CD4-positive, alpha-beta memory T cell (primary cell): ENCODE measurements at places on chromosomes 3 and 15.

- no peak for DNase-seq
Observed at GRCh38 chr3:6679510-6679909, 181.4 kb upstream of the GRM7 start.

- no peak for DNase-seq
Observed at GRCh38 chr15:98609144-98609852, 39.0 kb upstream of the IGF1R start.

DNA sequence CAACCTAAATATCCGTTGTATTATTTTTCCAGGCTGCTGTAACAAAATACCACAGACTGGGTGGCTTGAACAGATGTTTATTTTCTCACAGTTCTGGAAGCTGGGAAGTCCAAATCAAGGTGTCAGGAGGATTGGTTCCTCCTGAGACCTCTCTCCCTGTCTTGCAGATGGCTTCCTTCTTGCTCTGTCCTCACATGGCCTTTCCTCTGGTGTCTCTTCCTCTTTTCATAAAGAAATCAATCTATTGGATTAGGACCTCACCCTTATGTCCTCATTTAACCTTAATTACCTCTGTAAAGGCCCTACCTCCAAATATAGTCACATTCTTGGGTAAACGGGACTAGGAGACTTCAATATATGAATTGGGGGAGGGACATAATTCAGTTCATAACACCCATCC is 89.2 kb upstream of the PLCL2 start:
- no peak for DNase-seq

DNA sequence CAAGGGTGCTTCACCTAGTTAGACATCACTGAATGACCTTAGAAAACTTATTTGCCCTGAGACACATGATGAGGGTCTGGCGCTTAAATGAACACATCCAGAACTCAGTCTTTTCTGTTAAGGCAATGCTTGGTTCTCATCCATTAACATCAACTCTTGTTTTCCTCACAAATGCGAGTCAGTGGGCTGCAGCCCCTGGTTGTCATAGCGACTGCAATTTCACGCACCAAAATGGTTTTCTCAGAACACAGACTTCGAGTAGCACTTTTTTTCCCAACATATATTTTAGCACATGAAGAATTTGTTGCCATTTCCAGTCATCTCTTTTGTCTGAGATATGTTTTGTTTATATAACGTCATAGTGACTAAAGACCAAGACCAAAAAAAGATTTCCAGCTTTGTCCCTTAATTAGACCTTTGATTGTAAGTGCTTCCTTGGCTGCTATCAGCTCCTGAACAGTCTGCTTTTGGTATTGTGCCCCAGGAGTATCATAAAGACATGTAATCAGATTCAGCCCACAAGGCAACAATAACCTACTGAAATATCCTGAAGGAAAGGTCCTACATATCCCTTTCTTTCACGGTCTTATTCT is 68.5 kb downstream of the GPR176 start:
- no peak for DNase-seq

DNA sequence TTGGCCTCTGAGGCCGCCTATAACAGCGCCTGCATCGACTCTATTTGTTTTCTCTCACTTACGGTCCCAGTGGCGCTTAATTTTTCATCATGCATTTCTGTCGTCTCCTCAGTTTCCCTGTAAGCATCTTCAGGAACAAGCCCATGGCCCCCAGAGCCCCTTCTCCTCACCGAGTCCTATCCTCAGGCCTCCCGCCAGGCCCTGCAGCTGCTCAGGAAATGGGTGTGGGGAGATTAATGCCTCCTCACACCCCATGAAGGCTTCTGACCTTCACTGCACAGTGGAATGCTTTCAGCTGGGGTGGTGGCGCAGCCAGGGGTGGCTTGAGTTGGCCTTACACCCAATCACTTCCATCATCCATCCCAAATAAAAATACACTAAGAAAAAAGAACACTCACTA is 260.4 kb downstream of the FAM43A start:
- no peak for DNase-seq

- DNase-seq: no peak
Observed at GRCh38 chr3:14379843-14380242, 22.6 kb upstream of the SLC6A6 start.

DNA sequence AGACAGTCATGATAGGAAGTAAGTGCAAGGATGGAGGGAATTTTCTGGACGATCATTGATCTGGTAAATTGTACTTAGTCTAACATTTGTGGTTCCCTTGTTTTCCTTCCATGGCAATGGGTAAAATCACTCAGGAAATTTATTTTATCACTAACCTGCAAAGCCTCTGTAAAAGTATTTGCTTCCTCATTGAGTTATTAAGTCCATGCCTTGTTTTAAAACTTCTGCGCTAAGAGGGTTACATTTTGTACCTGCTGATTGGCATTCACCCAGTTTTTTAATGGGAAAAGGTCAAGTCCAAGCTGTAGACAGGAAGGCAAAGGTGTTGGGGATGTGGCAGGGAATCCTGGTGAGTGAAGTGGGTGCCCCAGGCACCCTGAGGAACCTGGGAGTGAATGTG is 146.2 kb upstream of the NR2F2 start:
- no peak for DNase-seq

- DNase-seq: no peak
Observed at GRCh38 chr3:64318668-64319271, 93.5 kb upstream of the PRICKLE2 start.

DNA sequence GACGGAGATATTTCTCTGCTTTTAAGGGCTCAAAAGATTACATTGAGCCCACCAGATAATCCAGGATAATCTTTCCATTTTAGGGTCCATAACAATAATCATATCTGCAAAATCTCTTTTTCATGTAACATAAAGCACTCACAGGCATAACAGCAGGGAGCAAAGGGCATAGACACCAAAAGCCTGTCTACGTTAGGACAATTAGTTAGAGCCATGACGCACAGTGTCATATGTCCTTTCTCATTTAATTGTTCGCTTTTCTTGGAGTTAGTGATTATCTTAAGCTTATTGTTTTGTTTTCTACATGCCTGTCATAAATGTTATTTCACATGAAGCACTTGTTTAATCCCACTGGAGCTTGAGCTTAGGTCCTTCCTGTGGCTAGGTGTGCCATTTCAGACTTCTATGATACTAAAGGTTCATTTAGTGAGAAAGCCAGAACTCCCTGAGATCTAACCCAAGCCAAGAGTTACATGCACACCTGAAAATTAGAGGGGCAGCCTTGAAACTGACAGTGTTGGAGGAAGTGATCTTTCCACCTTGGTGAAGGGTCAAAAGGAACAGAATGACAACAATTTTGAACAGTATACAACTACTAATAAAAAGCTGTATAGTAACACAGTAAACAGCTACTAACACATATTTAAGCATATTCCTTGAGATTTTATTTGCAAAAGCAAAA is 11.7 kb upstream of the HHATL start:
- no peak for DNase-seq

DNA sequence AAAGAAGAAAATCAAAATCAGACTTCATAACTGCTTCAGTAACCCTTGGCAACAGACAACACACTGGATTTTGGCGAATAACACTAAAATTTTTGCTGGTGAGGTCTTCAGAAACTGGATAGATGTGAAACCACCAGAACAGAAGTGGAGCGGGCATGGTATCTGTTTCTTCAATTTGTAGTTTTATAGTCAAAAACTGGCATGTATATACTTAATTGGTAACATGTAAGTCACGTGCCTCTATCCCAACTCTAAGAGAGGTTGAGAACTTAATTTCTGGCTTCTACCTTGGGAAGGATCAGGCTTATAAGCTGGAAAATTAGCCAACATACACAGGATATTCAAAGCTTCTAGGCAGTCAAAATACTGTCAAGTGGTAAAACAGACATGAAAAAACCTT is 172.6 kb upstream of the CHL1 start:
- DNase-seq: no peak

DNA sequence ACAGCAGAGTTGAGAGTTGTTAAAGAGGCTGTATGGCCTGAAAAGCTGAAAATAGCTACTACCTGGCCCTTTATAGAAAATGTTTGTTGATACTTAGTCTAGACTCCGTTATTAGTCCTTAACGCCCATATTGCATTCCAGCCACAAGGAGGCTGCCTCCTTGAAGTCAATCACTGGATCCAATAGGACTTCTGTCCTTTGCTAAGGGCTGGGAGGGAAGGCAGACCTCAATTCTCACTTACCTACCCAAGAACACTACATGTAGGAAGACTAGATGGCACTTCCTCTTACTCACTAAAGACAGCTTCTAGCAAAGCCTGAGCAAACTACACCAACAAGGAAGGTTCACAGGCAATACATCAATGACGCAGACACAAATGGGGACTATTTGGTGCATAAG is 139.5 kb upstream of the HACD2 start:
- no peak for DNase-seq
